Glomerular endothelial cell (primary cell): ENCODE measurements at places on chromosomes 12 and 14. TPM values are rescaled to one million over a fixed set of nuclear protein-coding genes. Genes with fewer than 3 reads are reported as not detected.

The SLC10A1 gene
- not detected in 2 replicates for total RNA-seq

DNA sequence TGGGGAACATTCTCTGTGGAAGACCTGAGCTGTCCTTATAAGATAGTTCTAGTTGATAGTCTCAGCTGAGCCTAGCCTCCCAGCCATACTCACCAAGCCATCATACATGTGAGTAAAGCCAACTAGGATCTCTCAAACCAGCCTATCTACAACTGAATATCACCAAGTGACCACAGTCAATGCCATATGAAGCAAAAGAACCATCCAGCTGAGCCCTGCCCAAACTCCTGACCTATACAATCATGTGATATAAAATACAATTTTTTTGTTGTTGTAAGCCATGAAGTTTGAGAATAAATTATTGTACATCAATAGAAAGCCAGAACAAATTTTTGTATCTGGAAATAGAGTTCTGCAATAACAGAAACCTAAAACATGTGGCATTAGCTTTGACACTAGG is 118.3 kb downstream of the SLC25A21 start:
- DNase-seq = no peak

DNA sequence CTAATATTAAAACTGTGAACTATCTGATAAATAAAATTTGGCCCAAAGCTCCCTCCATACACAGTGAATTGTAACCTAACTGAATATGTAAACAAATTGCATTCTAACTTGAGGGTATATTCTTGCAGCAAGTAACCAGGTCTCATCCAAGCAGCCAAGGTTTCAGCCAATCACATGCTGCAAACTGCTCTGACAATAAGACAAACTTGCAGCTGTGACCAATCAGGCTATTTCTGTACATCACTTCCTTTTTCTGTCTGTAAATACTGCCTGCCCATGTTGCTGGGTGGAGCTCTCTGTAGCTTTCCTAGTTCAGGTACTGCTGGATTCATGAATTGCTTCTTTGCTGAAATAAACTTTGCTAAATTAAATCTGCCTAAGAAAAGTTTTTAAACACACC is 499.0 kb downstream of the GALC start:
- DNase-seq = no peak

DNA sequence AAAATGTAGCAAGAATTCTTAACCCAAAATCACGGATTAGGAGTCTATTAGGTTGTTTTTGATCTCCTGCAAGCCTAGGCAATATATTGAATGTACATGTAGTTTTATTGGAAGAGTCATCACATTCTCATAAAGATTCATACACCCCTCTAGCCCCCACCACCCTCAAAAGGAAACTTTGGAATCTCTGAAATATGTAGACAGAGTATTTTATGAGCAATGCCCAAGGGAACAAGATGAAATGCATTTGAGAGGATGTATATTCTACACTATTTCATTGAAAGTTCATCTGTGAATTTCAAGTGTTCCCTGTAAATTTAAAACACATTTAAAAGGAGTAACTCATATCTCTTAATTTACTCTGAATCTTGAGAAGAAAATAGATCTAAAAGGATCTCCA is 103.7 kb downstream of the SYT1 start:
- DNase-seq = no peak

DNA sequence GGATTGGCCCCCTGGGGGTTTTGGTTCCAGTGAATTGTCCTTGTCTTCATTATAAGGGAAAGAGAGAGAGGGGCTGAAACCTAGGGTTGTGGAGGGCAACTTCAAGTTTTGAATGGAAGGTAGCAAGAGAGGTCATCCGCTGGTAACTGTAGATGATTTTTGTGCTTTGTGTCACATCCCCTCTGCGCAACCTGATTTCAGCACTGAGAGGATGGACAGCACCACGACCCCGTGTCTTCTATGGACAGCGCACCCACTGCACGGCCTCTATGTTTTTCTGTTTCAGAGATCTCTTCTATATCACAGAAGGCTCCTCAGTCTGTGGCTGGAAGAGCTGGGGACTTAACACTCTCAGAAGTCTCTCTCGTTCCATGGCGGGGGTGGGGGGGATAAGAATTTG is 127.0 kb upstream of the RPH3A start:
- DNase-seq = no peak

GRCh38 chr12:30622509-30622908 is 73.2 kb downstream of the IPO8 start:
- no peak for DNase-seq
